Activated CD4-positive, alpha-beta memory T cell treated with anti-CD3 and anti-CD28 coated beads, Interleukin-2, amount 10 ng/mL, durations not matched to agents 7 days and 5 days (primary cell): ENCODE measurements at places on chromosomes 7 and 10. TPM values are rescaled to one million over a fixed set of nuclear protein-coding genes. Genes with fewer than 3 reads are reported as not detected.

- no peak for DNase-seq
- no peaks in the 10 kb centered on the region for H3K36me3 ChIP-seq
- peaks cover 3% of the 10 kb centered on the region for H3K27me3 ChIP-seq
These were observed 34.3 kb upstream of the WASHC2A start for GRCh38 chr10:50033481-50033880.

The MYL10 gene
- total RNA-seq: not detected

The SKAP2 gene
- 15.1 TPM for total RNA-seq

The ZEB1 gene
- total RNA-seq: 51.6 TPM

The INMT gene
- 0.40 TPM for total RNA-seq

The HOXA4 gene
- not detected for total RNA-seq

GRCh38 chr10:91891125-91892001, 17.9 kb downstream of the FGFBP3 start:
- peaks cover 12% of the 10 kb centered on the region for H3K4me1 ChIP-seq
- no peak overlapping the region for H3K27ac ChIP-seq
- no peak for DNase-seq
- no peaks in the 10 kb centered on the region for H3K36me3 ChIP-seq

DNA sequence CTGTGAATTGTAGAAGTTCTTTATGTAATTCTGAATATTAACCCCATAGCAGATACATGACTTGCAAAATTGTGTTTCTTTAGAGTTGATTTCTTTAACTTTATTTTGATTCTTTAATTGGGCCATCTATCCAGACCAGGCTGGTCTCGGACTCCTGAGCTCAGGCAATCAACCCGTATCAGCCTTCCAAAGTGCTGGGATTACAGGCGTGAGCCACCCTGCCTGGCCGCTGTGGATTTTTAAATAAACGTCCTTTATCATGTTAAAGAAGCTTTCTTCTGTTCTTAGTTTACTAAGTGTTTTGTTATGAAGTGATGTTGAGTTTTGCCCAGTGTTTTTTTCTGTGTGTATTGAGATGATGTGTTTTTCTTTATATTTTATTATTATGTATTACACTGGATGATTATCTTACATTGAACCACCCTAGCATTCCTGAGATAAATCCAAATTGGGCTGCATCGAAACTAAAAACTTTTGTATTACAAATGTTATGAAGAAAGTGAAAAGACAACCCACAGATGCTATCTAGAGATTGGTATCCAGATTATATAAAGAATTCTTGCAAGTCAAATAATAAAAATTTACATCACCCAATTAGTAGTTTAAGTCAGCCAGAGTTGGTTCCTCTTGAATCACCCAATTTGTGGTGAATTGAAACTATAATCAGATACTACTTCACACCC, 118.1 kb downstream of the TPST1 start:
- H3K36me3 ChIP-seq: no peaks in the 10 kb centered on the region
- H3K4me3 ChIP-seq: no peak overlapping the region
- H3K27me3 ChIP-seq: peaks cover 3% of the 10 kb centered on the region
- H3K4me1 ChIP-seq: no peaks in the 10 kb centered on the region

DNA sequence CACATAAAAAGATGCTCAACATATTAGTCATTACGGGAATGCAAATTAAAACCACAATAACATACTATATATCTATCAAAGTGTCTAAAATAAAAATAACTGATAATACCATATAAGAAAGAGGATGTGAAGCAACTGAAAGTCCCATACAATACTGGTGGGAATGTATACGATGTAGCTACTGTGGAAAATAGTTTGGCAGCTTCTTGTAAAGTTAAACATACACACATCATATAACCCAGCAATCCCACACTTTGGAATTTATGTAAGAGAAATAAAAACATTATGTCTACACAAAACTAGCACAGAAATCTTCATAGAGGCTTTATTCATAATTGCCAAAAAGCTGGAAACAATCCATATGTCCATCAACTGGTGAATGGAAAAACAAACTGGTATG, 10.5 kb upstream of the COMMD3 start:
- H3K27ac ChIP-seq: no peak overlapping the region
- no peaks in the 10 kb centered on the region for H3K27me3 ChIP-seq
- H3K4me1 ChIP-seq: peaks cover 8% of the 10 kb centered on the region
- H3K4me3 ChIP-seq: no peak overlapping the region

- no peak for DNase-seq
- no peaks in the 10 kb centered on the region for H3K27me3 ChIP-seq
- no peak overlapping the region for H3K4me3 ChIP-seq
- H3K4me1 ChIP-seq: peaks cover 5% of the 10 kb centered on the region
- no peak overlapping the region for H3K27ac ChIP-seq
These were observed 52.5 kb downstream of the DGKB start for GRCh38 chr7:14850039-14850438.

GRCh38 chr10:109851616-109852474, 71.5 kb downstream of the XPNPEP1 start:
- no peaks in the 10 kb centered on the region for H3K36me3 ChIP-seq
- H3K4me1 ChIP-seq: peaks cover 9% of the 10 kb centered on the region
- no peak overlapping the region for H3K4me3 ChIP-seq
- DNase-seq: no peak
- no peak overlapping the region for H3K27ac ChIP-seq

DNA sequence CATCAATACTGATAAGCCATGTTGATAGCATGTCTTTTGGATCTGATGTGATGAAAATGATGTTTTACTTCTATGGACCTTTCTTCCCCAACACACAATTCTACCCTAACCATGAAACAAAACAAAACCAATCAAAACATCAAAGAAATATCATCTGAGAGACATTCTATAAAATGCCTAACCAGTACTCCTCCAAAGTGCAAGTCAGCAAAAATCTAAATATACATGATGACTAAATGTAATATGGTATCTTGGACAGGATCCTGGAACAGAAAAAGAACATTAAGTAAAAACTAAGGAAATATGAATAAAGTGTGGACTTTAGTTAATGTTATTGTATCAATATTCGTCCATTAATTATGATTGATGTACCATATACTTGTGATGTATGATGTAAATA, 625.1 kb downstream of the MAGI2 start:
- H3K27ac ChIP-seq: no peak overlapping the region
- H3K4me3 ChIP-seq: no peak overlapping the region
- H3K36me3 ChIP-seq: no peaks in the 10 kb centered on the region
- H3K4me1 ChIP-seq: no peaks in the 10 kb centered on the region

The AIFM2 gene
- 3.8 TPM for total RNA-seq

The ACBD7 gene
- 2.1 TPM for total RNA-seq

The INTS15 gene
- 31.6 TPM for total RNA-seq

GRCh38 chr7:100563809-100564400, 9.8 kb downstream of the SAP25 start:
- DNase-seq: peak; percentile 83
- peak overlapping the region; percentile 49 for H3K27ac ChIP-seq
- peaks cover 28% of the 10 kb centered on the region for H3K4me1 ChIP-seq
- no peak overlapping the region for H3K4me3 ChIP-seq
- H3K27me3 ChIP-seq: no peaks in the 10 kb centered on the region

DNA sequence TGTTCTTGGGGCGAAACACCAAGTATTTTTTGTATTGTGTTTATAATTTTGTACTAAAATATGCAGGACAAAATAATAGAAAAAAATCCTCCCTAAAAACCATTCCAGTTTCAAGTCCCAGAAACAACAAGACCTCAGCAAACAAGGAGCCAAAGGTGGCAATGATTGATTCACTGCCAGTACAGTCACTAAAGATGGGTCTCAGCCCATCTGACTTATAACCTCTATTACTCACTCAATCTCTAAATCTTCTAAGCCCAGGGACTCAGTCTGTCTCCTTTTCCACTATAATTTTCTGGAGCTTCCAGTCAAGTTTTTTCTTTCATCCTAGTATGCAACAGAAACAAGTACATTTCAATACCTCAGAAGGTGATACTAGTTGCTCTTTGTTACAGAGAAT, 33.3 kb downstream of the SNX13 start:
- H3K4me3 ChIP-seq: no peak overlapping the region
- H3K36me3 ChIP-seq: peaks cover 32% of the 10 kb centered on the region
- no peaks in the 10 kb centered on the region for H3K27me3 ChIP-seq
- H3K27ac ChIP-seq: no peak overlapping the region
- H3K4me1 ChIP-seq: peaks cover 10% of the 10 kb centered on the region

DNA sequence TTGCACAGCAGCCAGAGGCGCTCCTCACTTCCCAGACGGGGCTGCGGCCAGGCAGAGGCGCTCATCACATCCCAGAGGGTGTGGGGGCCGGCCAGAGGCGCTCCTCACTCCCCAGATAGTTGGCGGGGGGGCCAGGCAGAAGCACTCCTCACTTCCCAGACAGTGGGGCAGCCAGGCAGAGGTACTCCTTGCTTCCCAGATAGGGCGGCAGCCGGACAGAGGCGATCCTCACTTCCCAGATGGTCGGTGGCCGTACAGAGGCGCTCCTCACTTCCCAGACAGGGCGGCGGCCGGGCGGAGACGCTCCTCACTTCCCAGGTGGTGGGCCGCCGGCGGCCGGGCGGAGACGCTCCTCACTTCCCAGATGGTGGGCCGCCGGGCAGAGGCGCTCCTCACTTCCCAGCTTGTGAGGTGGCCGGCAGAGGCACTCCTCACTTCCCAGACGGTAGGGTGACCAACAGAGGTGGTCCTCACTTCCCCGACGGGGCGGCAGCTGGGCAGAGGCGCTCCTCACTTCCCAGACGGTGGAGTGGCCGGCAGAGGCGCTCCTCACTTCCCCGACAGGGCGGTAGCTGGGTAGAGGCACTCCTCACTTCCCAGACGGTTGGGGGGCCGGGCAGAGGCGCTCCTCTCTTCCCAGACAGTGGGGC, 26.5 kb downstream of the CCNY start:
- H3K27ac ChIP-seq: no peak overlapping the region
- no peak for DNase-seq
- H3K4me3 ChIP-seq: no peak overlapping the region
- H3K36me3 ChIP-seq: peaks cover 5% of the 10 kb centered on the region
- H3K27me3 ChIP-seq: no peaks in the 10 kb centered on the region

The VPS26A gene
- 57.1 TPM for total RNA-seq

GRCh38 chr10:21993360-21994001, 10.0 kb downstream of the DNAJC1 start:
- DNase-seq: no peak
- H3K36me3 ChIP-seq: no peaks in the 10 kb centered on the region
- no peak overlapping the region for H3K27ac ChIP-seq

- H3K27ac ChIP-seq: no peak overlapping the region
- H3K36me3 ChIP-seq: no peaks in the 10 kb centered on the region
- H3K27me3 ChIP-seq: no peaks in the 10 kb centered on the region
- H3K4me1 ChIP-seq: peaks cover 15% of the 10 kb centered on the region
- no peak for DNase-seq
These were observed 9.1 kb downstream of the TTYH3 start for GRCh38 chr7:2640846-2641316.

The GFRA1 gene
- total RNA-seq: not detected
